ENCODE measurements at places on chromosomes 1 and 21. TPM values are rescaled to one million over a fixed set of nuclear protein-coding genes. Genes with fewer than 3 reads are reported as not detected.

The F5 gene
- not detected for total RNA-seq

The AVPR1B gene
- 2.3 TPM for total RNA-seq

- peak; percentile 2 for DNase-seq
These were observed 88.8 kb downstream of the MRPL39 start for GRCh38 chr21:25518491-25518911.

DNA sequence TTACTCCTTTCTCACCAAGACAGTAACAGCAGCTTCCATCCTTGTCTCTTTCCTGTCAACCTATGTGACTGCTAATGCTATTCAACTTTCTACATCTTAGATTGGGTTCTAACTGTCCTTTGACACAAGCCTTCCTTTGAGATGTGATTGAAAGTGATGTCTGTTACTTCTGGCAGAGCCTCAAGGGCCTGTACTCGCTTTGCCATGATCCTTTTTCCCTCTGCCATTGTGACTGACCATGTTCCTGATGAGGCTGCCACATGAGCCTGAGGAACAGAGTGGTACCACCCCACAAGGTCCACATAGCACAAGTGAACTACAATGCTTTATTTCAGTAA is 138.8 kb upstream of the RAB4A start:
- no peak for DNase-seq
